CD4-positive, alpha-beta T cell treated with Interleukin-1 beta for 1 hour (primary cell): ENCODE measurements at places on chromosomes 6 and 20.

GRCh38 chr20:37932074-37932473 is 29.1 kb downstream of the VSTM2L start:
- no peak for DNase-seq

- no peak for DNase-seq
Observed at GRCh38 chr6:25177500-25178028, 101.6 kb upstream of the CARMIL1 start.

GRCh38 chr6:50510361-50510760 is 203.0 kb upstream of the TFAP2D start:
- no peak for DNase-seq

DNA sequence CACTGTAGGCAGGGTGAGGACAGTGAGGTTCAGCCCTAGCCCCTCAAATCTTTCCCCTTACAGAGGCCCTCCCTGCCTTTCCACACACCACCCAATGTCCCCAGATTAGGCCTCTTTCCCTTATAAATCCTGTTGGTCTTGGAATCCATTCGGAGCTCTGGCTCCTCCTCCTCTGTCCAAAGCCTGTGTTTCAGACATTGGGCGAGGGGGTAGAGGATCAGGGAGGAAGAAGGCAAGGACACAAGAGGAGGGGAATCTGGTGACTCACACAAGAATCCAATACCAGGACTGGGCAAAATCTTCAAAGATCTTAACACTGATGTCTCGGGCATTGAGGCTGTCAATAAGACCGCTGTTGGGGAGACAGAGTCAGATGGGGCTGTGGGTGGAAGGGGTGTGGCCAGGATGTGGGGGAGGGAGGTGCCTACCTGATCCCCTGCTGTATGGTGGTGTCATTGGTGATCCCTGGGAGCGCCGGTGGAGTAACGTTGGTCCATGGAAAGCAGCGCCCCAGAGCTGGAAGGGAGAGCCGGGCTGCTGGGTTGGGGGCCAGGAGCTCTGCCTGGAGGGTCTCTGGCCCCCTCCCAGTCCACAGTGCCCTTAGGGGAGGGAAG is 7.6 kb downstream of the SLC44A4 start:
- no peak for DNase-seq

DNA sequence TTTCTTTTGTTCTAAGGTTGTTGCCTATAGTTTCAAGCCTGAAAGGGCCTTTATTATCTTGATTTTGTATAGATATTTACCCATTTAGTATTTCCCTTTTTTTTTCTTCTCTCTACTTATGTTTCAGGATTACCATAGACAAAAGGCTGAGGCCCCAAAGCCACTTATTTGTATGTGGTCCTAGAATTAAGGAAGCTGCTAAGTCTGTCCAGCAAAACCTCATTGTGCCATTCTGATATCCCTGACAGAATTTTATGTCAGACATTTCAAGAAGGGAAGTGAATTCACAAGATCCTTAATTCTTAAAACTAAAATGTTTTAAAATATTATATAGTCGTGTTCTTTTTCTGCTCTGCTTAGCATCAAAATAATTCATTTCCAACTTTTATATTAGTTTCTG is 6.9 kb downstream of the HAO1 start:
- no peak for DNase-seq

DNA sequence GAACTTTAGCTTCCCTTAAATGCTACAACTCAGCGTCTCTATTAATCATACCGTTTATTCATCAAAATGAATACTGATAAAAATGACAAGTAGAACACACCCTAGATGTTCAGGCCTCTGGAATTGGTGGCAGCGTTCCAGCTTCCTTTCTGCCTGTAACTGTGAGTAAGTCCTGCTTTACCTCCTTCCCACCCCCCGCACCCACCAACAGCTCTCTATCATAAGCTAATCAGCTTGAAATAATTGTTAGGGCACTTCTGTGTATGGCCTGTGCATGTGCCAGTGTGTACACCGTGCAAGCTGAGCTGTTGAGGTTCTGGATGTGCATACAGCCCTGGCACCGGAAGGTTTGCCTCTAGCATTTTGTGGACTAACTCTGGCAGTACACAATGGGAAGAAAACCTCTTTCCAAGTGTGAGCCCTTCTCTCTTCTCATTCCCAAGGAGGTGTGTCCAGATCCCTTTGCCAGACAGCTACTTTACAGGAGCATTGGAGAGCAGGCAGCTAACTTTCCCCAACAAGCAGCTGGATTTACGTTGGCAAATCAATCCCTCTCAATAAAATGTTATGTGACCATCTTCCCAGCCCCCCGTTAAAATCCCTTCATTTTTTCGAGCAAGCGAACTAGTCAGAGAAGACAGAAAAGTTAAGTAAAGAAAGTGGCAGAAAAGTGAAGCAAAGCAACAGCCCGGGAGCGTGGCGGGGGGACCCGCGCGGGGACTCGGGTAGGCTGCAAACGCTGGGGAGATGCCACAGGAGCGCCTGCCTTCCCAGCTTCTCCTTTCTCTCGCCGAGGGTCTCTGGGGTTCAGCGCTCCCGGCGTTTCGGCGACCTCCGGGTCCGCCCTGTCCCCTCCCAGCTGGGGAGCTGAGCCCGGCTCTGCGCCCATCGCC is 803 bp upstream of the ADGRG6 start:
- DNase-seq = no peak

DNA sequence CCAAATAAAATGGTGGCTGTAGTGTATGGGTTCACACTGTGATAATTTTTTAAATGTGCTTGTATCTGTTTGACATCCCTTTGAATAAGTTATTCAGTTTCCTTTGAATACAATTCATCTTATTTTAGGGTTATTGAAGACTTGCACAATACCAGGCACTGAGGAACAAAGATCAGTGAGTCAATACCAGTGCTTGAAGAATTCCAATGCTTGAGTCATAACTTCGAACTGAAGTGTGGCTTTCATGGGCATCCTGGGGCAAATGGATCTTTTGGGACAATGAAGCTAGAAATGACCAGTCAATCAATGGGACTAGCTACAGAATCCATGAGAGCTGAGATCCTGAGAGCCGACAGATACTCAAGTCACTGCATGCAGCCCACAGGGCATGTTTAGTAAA is 349.9 kb upstream of the FLRT3 start:
- DNase-seq = no peak

DNA sequence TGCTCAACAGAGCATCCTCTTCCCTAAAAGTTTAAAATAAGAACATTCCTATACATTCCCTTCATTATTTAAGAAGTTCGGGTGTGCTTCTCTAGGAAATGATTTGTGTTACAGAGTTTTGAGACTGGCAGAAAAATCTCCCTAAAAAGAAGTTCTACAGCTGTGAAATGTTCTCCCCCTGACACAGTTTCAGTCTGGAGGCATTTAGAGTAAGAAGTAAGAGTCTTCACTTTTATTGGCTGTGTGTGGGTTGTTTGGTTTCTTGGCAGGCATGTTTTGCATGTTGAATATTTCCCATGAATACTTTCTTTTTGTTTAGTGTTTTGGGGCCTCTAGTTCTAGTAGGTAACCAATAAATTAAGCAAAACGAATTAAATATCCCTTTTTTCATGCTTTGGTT is 195.9 kb downstream of the TENT5A start:
- DNase-seq = no peak

DNA sequence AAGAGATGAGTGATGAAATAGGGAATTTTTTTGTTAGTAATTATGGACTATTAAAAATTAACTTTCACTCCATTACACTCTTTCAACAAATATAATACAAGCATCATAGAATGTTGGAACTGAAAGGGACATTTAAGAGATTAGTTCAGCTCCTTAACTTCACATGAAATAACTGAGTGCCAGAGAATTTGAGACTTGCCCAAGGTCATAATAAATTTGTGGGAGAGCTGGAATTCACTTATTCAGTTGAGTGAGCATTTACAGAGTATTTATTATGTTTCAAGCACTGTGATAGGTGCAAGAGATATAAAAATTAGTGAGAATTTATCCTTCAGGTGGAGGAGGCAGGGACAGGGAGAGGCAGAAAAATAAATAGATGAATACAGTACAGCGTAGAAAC is 154.6 kb downstream of the KCNQ5 start:
- DNase-seq = no peak

GRCh38 chr6:82607998-82608725 is 244.5 kb downstream of the TPBG start:
- DNase-seq = no peak

DNA sequence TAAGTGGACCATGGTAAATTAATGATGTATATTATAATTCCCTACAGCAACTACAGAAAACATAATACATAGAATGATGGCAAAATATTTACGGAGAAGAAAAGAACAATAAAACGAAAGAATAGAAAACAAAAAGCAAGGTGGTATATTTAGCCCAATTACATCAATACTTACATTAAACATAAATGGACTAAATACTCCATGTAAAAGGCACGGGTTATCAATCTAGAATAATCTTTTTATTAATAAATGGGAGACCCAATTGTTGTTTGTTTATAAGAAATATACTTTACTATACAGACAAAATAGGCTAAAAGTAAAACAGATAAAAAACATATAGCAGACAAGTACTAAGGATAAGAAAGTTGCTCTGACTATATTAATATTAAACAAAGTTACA is 137.2 kb downstream of the TASP1 start:
- no peak for DNase-seq

DNA sequence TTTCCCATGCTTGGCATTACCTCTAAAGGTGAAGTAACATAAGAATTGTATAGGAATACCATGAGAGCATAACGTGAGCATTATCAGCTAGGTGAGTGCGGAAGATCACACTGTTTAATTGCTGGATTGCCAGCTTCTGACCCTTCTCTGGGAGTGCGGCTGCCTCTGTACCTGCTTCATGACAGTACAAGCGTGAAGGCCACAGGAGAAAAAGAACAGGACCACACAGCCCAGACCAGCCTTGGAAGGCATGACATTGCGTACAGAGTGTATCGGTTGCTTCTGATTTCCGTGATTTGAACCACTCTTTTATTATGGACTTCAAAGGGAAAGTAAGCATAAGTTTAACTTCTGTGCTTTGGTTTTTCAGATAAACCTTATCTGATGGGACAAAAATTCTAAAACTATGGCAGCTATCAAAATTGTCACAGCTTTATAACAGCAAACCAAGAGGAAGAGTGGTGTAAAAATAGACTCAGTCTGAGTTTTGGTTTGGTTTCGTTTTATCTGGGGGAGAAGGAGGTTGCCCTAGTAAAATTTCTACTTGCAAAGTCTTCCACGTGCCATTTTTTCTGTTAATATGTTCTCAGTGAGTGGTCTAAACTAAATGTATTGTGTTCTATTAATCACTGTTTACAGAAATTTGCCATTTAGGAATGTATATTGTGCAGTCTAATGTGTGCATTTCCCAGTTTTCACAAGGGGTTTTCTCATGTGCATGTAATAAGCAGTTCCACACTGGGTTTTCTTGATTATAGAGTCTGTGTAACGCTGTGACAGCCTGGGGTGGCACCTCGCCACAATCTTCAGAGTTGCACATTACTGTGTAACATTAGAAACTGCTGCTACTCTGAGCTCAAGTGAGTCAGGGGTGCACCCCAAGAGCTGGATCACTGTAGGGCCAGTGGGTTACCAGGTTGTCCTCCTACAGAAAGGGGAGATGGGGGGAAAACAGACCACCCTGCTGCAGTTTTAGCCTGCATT is 97.3 kb downstream of the RPP40 start:
- no peak for DNase-seq

GRCh38 chr6:47196113-47196512 is 113.6 kb downstream of the TNFRSF21 start:
- no peak for DNase-seq
